Activated T-cell treated with anti-CD3 and anti-CD28 coated beads for 1 hour (primary cell): ENCODE measurements at places on chromosomes 5 and 9.
A peak's percentile ranks its signal among the peaks of the same experiment; 100 is the strongest.

DNA sequence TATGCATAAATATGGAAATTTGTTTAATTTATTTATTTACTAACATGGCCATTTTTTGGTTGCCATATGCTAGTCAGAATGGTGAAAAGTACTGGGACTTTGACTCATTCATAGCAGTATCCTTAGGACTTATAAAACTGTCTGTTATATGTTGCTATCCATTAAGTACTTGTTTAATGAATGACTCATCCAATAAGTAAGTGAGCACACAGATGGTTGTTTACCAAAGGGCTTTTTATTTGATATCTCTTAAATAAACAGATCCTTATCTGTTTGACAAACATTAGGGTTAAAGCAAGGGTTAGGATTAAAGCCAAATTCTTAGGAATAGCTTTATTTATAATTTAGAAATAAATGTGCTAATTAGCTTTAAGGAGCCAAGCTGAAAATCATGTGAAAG is 183.4 kb downstream of the FBXO4 start:
- DNase-seq: no peak

- DNase-seq: no peak
These were observed 1058.7 kb upstream of the WWC1 start for GRCh38 chr5:167232675-167233311.

- no peak for DNase-seq
These were observed 19.0 kb upstream of the ACTBL2 start for GRCh38 chr5:57501414-57502201.

GRCh38 chr5:9691261-9691660 is 61.1 kb upstream of the TAS2R1 start:
- DNase-seq: no peak

DNA sequence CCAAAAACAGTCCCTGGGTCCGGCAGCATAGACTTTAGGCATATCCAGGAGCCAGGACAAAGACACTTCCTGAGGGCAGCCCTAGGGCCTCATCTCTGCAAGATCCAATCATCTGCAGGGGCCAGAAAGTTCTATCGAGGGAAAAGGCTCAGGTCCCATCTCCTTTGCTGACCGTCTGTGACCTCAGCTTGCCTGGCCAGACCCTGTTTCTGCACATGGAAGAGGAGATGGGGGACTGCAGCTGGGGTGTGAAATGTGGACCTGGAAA is 51.0 kb upstream of the FCN1 start:
- DNase-seq: no peak

GRCh38 chr5:61268871-61269270 is 63.2 kb upstream of the ZSWIM6 start:
- no peak for DNase-seq

DNA sequence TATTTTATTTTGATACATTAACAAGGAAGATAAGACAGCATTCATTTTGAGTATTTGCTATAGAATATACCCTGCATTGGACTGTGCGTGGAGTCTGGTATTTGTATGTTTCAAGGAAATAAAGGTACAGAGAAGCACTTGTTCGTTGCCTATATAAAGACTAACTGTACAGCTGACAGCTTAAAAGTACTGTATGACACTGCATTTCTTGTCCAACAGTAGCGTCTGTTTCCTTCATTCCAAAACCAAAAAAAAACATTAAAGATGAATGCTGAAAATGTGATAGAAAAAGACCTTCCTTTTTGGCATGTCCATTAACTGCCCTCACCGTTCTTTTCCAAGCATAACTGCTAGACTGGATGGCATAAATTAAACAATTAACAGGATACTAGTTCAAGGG is 15.3 kb downstream of the TNFAIP8 start:
- no peak for DNase-seq

GRCh38 chr5:96279801-96280542 is 153.1 kb downstream of the PCSK1 start:
- DNase-seq: no peak

GRCh38 chr5:149348518-149348917 is 3.2 kb downstream of the GRPEL2 start:
- DNase-seq: no peak

- no peak for DNase-seq
These were observed 706.2 kb downstream of the NR2F1-AS1 start for GRCh38 chr5:92874790-92875189.

GRCh38 chr5:146520731-146521130 is 4.7 kb upstream of the GPR151 start:
- no peak for DNase-seq

- DNase-seq: peak; percentile 95
These were observed at the start of gene POLR1E for GRCh38 chr9:37485389-37486255. POLR1E (plus strand) TSS chr9:37485948; CDS start chr9:37486048, 100 bp downstream.

DNA sequence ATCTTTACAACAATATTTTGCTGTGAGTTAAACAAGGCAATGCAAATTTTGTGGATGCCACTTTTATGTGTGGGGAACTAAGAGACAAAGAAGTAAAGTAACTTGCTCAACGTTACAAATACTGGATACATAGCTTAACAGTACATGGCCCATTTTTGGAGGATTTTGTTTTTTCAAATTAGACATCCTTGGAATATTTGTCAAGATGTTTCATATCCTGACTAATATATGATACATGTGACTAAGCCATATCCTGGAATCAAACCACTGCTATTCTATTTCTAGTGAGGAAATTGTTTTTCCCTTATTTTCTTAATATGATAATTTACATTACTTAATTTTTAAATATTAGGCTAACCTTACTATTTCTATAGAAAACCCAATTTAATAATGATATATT is 529.8 kb downstream of the DMRTA1 start:
- DNase-seq: no peak

DNA sequence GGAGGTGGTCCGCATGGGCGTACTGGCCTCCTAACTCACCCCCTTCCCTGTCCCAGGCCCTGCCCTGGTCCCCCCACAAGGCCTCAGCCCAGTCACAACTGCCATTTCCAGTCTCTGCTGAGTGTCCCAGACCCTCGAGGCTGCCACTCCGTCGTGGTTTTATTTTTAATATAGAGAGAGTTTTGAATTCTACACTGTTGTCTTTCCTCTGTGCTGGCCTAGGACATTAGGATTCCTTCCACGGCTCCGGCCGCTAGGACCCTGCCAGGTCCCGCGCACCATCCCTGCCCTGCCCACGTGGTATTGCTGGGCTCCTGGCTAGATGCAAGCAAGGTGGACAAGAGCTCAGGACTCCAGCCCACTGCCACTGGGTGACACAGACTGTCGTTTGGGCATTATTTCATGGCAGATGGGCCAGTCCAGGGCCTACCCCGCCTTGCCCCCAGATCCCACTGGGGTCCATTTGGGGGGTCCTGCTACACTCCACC is 53.3 kb downstream of the SAR1B start:
- no peak for DNase-seq

DNA sequence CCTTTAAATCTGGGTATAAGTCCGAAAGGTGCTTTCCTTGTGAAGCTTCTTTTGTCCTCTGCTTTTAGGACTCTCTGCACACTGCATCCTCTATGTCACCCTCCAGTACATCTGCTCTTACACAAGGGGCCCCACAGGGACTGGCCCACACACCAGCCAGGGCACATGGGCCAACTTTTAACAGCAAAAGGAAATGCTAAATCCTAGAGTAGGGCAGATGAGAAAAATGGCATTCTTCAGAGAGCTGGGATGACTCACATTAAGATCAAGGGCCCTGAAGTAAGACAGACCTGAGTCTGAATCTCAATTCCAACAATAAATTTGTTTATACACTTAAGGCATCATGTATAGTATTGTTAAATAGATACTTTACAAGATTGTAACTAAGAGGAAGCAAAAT is 40.3 kb upstream of the CDKN2B start:
- DNase-seq: no peak

- no peak for DNase-seq
These were observed 25.9 kb downstream of the MTRR start for GRCh38 chr5:7894860-7895259.

DNA sequence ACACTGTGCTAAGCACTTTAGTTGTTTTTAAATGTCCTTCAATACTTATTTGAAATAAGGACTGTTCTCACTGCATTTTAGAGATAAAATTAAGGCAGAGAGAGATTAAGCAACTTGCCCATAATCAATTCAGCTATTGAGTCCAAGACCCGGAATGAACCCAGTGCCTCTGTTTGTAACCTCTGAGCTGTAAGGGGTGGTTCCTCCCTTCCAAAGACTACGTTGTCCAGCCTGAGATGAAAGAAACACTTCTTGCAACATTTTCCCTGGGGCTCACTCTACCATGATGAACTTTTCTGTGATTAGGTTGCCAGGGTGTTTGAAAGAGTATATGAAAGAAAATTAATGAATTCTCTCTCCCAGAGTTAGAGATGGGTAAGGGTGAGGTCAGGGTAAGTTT is 22.0 kb upstream of the MAP1B start:
- DNase-seq: no peak

DNA sequence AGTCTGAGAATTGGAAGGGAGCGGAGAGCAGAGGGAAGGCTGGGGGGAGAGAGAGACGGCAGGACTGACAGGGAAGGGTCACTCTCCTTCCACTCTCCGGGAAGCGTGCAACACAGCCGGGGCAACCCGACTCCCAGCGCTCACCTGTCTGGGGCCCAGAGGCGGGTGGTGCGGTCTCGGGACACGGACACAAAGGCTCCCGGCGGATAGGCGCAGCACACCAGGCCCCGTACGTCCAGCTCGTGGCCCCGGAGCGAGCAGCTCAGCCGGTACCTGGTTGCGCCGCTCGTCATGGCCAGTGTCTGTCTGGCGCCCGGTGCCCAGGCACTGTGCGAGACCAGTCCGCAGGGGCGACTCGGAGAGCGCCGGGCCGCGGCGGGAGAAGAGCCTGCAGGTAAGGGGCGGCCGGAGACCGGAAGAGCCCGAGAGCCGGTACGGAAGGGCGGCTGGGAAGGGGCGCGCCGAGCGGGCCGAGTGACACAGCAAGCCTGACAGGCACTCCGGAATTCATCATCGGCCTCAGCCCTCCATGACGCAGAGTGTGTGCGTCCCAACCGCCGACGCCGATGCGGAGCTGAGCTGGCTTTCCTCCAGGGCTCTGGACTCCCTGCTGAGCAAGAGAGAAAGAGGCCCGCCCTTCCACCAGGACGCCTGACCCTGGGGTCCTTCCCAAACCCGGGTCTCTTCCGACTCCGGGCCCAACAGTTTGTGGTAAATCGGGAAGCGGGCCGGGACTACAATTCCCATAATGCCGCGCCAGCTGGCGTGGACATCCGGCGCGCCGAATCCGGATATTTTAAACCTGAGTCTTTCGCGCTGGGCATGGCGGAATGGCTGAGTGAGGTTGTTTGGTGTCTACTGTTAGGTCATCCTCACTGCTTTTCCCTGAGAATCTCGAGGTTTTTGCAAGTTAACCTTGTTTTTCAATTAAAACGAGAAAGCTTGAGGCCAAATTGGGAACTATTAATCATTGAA is at the start of gene PLAA:
TSS of gene PLAA (minus strand) at position 490 of the 975 bp plus-strand sequence. CDS start at position 293, 197 bp downstream.
- peak; percentile 73 for DNase-seq

DNA sequence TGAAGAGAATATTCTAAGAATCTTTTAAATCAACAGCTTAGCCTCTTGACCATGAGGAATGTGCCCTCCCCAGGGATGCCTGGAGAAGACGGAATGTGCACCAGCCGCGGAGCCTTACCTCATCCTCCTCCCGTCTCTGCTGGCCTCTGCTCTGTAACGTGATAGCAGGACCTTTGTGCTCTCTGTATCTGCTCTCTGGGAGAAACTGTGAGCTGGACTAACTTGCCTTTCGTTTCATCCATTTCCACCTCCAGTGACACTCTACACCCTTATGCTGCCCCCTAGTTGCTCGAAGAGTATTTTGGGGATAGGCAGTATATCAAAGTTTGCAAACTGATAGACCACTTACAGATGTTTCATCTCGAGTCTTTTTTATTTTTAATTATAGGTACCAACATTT is 141.4 kb downstream of the NPR3 start:
- DNase-seq: no peak

DNA sequence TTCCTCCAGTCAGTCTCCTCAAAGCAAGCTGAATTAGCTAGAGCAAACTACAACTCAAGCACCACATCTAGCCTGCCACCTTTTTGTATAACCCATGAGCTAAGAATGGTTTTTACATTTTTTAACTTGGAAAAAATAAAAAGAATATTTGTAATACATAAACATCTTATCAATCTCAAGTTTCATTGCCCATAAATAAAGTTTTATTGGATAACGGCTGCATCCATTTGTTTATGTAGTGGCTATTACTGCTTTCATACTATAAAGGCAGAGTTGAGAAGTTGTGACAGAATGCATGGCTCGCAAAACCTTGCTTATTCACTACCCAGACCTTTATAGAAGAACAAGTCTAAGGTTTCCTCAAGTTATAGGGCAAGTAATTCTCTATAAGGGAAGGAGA is 95.7 kb downstream of the ELAVL2 start:
- no peak for DNase-seq

- no peak for DNase-seq
These were observed 51.4 kb downstream of the TRIP13 start for GRCh38 chr5:943918-944620.

DNA sequence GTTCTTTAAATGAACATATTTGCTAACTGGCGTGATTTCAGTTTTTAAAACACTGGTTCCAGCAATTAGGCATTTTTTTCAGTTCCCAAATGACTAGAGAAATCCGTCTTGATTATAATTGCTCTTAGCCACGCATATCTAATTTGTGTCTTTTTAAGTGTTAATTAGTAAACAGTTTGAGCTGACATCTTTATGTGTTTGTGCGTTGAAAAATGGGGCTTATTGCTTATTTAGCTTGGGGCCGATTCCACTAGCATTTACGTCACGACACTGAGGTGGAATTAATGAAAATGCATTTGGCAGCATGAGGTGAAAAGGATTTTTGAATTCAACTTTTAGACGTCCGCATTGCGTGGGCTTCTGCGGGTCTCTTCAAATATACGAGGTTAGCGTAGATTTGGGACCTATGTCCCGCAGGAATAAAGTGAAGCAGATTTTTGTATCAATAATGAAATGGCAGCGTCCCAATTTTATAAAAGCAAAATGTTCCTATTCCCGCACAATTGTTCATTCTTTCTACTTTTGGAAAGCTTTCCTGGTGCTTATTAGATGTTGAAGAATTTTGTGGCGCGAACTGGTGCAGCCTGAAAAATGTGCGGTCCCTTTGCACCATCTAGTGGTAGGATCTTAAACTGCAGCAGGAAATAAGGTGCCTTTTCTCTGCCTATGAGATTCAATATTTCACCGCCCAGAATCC is 122.7 kb upstream of the LMX1B start:
- DNase-seq: peak; percentile 30

- no peak for DNase-seq
These were observed 35.6 kb downstream of the PTTG1 start for GRCh38 chr5:160457252-160457651.

DNA sequence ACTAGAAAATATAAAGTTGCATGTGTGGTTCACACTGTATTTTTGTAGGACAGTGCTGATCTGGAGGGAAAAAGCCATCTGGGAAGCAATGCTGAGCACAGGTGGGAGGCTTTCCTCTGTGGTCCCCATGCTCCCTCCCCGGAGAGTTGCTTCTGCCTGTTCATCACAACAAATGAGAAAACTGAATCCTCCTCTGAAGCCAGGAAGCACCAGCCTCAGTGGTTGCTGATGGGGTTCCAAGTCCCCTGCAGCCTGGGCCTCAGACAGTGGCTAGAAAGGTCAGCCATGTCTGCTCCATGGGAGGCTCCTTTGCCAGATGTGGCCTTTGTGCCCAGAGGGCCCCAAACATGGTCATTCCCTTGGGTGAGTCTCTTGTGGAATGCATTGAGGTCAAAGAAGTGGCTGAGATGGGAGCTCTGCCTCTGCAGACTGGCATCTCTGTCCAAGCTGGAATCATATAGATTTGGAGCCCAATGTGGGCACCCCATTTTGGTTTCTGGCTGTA is 77.6 kb downstream of the C5orf15 start:
- DNase-seq: no peak
